Stimulated activated CD4-positive, alpha-beta T cell treated with anti-CD3 and anti-CD28 coated beads, TNF-alpha, amount 100 ng/mL, for 24 hours (primary cell): ENCODE measurements at places on chromosomes 3 and 15.

DNA sequence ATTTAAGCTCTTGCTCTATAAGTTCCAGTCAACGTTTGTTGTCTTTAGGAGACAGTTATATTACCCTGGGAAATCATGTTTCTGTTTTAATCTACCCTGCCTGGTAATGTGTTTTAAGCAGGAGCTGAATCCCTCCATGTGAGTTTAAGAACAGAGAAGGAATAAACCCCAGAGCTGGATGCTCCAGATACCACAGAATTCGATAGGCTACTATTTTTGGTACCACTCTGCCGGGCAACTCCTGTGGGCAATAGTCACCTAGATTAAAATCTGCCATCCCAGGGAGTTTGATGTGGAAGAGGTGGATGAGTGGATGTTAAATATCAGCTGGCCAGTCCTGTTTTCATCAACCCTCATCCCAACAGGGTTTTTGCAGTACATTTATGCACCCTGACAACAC lies 20.4 kb downstream of the NUDT16 start:
- DNase-seq = no peak

GRCh38 chr15:73268457-73268856 lies 100.3 kb downstream of the HCN4 start:
- no peak for DNase-seq

DNA sequence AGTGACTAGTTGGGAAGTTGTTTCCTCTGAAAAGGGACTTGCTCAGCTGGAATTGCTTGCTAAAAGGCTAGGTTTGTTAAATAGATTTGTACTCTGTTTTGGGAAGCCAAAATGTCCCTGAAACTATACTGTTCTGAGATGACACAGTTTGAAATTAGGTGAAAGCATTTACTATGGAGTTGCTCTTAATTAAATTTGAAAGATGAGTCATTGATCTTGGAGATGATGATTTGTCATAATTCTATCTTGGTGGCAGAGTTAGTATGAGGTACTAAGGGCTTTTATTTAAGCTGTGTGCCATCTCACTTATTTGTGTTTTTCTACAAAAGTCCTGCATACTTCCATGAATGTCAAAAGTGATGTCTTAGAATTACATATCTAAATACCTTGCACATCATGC lies 320.9 kb downstream of the PTPRG start:
- DNase-seq = no peak

DNA sequence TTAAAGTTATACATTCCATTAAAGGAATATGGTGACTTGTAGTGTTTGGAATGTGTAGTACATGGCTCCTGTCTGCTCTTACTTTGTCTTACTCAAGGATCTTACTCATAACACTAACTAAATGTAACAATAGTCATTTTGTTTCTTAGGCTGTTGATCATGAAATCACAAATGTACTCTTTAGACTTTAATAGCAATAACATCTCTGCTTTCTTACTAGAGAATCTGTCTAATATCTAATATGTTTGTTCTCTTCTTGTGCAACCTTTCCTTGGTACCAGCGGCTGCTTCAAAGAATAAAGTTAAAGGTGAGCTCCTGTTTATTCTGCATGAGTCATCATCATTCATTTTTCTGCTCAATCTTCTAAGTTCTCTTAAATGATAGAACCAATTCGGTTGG lies 767.5 kb downstream of the CADM2 start:
- DNase-seq = no peak

DNA sequence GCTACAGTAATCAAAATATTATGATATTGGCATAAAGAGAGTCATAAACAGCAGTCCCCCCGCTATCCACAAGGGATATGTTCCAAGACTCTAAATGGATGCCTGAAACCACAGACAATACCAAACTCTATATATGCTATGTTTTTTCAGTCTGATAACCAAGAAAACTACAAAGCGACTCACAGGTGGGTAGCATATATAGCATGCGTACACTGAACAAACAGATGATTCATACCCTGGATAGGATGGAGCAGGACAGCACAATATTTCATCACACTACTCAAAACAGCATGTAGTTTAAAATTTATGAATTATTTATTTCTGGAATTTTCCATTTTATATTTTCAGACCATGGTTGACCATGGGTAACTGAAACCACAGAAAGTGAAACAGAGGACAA lies 87.0 kb upstream of the PPP2R3A start:
- DNase-seq = no peak

DNA sequence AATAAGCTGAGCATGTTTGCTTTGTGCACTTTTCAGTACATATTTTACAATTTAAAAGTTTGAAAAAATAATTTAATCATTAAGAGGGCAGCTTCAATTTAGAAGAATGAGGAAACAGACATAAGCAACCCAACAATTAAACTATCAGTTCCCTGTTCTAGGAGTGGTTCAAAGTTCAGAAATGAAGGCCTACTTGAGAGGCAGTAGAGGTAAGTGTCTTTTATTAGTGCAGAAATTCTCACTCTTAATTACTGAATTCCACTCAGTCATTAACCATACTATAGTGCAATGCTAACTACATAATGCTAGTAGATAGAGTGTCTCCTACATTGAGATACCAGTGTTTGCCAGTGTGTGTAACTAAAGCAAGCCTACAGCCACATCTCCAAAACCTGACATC lies 73.1 kb downstream of the TNIK start:
- no peak for DNase-seq

DNA sequence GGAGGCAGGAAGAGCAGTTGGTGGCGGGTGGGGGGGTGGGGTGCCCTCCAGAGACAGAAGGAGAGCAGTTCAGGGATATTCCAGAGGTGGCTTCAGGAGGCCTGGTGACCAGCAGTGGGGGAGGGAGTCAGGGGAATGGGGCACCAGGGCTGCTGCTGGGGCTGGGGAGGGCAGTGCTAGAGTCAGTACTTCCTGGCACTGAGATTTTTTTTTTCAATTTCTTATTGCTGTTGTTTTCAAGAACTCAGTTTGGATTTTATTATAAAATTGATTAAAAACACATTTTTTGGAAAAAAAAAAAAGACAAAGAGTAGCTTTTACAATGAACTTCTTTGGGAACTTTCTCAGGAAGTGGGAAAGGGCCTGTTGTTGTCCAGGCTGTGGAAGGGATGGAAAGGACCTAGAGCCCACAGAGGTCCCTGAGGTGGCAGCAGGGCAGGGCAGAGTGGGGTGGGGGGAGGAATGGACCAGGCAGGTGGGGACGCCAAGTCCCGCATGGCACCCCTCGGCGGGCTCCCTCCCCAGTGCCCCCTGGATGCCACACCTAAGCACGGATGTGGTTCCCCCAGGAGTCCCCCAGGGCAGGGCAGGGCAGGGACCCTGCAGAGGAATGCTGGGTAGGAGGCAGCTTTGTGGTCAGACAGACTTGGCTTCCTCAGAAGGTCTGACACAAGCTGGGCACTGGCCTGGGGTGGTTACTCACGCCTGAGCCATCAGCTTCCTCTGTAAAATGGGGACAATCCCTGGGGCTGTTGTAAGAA lies 8.5 kb upstream of the ANPEP start:
- no peak for DNase-seq

- no peak for DNase-seq
Measured at GRCh38 chr3:172040981-172041963, 1.9 kb downstream of the FNDC3B start.

- DNase-seq = no peak
Measured at GRCh38 chr15:83516935-83517334, 69.8 kb downstream of the SH3GL3 start.

- DNase-seq = no peak
Measured at GRCh38 chr3:187941135-187941847, 196.0 kb upstream of the BCL6 start.

DNA sequence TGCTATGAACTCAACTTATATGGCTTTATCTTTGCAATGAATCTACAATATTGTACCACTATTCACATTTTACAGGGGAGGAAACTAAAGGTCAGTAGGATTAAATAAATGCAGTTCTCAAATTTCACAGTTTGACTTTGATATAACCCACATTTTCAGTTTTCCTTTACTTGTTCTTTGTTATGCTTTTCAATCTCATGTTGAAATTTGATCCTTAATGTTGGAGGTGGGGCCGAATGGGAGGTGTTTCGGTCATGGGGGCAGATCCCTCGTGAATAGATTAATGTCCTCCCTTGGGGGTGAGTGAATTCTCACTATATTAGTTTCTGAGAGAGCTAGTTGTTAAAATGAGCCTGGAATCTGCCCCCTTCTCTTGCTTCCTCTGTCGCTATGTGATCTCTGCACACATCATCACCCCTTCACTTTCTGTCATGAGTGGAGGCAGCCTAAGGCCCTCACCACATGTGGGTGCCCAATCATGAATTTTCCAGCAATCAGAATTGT lies 44.7 kb downstream of the CD200 start:
- no peak for DNase-seq

- DNase-seq = no peak
Measured at GRCh38 chr3:44292276-44292675, 46.3 kb upstream of the TCAIM start.

DNA sequence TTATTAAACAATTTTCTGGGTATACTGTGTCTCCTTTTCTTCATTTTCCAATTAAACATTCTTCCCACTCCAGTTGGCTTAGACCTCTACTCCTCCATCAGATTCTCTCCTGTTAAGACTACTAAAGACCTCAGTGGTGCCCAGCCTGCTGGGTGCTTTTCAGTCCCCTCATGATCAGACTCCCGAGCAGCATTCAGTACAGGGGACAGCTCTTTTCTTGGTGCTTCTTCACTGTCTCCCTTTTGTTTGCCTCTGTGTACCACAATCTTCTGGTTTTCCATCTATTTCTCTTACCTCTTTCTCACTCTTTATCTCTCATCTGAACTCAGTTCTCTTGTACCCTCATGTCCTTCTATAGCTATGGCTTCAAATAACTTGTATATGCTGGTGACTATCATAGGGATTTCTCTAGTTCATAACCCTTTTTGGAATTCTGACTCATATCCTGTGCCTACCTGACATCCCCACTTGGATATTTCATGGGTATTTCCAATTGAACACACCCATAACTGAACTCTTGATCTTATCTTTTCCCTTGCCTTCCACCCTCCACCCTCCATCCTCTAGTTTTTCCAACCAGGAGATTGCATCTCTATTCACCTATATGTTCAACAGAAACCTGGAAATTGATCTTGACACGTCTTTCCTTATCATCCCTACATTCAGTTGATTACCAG lies 55.6 kb upstream of the ABHD10 start:
- DNase-seq = no peak

DNA sequence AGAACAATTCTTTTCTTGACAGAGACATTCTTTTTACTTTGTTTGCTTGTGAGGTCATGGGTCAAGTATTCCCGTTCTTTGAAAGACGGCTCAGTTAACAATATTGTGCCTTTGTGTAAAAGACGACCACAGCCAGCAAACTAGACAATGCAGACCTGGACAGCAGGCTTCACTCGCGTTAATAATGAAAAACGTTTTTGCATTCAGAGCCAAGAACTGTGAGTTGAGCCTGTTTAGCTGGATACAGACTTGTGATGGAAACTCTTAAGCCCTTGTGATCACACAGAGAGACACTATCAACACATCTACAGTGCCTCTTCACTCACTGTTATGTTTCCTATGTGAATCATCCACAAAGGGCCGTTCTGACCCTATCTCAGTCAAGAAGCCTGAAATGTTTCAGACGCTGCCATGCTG lies 37.3 kb upstream of the CMTM7 start:
- no peak for DNase-seq
